ENCODE measurements at places on chromosomes 6 and 20.

GRCh38 chr6:153051801-153052200 is 49.3 kb upstream of the MTRF1L start:
- no peak for DNase-seq

GRCh38 chr20:2467412-2467811 is 3.2 kb downstream of the SNRPB start:
- no peak for DNase-seq

DNA sequence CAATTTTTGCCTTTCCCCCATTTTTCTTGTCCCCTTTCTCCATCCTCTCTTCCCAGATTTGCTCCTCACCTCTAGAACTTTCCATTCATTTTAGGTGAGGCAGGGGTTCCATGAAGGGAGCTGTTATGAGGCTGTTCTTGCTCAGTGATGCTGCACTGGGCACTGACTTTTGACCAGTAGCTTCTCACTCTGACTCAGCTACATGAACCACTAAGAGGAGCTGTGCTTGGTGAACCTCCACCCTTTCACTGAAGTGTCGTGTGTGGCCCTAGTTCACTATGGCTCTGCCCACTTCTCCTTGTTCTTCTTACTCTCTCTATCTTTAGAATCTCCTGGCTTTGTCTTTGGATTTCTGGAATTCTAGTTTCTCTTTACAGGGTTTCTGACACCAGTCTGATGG is 307.1 kb upstream of the RNF24 start:
- no peak for DNase-seq

DNA sequence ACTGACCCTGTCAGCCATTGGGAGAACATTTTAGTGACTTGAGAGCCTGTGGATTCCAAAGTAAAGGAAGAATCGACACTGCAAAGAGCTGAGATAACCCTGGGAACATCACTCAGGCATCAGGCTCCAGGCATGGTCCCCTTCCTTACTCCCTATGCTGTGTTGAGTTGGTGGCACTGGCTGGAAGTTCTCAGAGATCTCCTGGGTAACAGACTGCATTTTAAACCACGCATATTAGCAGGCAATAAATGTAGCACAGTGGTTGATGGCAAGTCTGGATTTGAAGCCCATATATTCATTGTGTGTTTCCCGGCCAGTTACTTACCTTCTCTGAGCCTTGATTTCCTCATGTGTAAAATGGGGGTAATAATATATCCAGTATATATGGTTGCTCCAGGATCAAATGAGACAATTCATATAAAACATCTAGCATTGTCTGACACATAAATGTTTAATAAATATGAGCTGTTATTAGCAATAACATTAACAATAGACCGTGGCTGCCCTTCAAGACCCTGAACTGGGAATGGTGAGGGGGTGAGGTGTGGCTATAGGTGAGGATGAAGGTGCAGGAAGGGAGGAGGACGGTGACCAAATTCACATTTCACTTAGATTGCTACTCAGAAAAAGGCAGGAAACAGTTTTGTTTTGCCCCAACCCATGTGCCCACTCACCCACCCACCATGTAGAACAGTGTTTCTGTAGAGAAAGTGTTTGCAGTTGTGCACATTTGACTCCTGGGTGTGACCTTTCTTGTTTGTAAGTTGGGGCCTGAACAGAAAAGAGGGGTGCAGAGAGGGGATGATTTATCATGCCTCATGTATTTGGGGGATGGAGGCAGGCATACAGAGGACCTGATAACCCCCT is 2.1 kb downstream of the PLCG1 start:
- DNase-seq = peak; percentile 77

- DNase-seq = no peak
Measured at GRCh38 chr6:128808856-128809255, 74.1 kb upstream of the LAMA2 start.

GRCh38 chr6:43125119-43125518 is 46.0 kb upstream of the SRF start:
- no peak for DNase-seq

GRCh38 chr6:145544041-145544440 is 191.3 kb downstream of the EPM2A start:
- no peak for DNase-seq

GRCh38 chr6:17281100-17281496 is at the start of gene RBM24:
RBM24 (plus strand) TSS chr6:17281361; CDS start chr6:17281582, 221 bp downstream.
- peak; percentile 75 for DNase-seq

- no peak for DNase-seq
Measured at GRCh38 chr6:166465671-166466087, 82.9 kb upstream of the MPC1 start.

- DNase-seq = no peak
Measured at GRCh38 chr6:166745801-166746668, 119.0 kb upstream of the RPS6KA2 start.

DNA sequence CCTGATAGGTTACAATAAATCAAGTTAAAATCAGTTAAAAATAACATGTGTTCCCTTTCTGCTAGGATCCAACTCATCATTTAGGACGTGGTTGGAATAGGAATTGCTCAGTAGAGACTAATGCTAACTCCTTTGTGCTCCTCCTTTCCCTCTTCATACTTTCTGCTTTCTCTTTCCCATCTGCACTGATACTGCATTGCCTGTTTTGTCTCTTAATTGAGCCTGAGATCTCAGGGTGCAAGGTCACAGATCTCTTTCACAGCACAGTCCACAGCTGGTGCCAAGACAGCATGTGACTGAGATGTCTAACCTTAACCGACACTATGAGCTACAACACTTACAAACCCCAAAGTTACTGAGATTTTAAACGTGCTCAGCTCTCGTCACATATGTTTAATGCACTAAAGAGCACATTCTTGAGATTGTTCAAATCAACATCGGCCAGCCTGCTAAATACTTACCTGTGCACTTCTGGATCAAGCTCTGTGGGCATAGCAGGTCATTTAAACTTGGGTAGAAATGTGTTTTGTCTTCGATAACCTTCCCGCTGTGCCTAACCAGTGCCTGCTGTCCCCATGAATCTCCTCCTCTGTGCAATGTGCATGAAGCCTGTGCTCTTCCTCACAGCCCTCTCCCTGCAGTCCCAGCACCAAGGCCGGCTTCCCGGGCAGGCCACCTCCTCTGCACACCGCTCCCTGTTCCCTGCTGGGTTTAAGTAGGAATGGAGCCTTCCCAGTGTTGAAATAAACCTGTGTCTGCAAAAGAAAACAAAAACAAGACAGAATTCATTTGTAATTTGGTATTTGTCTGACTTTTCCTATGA is 39.6 kb upstream of the AFDN start:
- DNase-seq = no peak

DNA sequence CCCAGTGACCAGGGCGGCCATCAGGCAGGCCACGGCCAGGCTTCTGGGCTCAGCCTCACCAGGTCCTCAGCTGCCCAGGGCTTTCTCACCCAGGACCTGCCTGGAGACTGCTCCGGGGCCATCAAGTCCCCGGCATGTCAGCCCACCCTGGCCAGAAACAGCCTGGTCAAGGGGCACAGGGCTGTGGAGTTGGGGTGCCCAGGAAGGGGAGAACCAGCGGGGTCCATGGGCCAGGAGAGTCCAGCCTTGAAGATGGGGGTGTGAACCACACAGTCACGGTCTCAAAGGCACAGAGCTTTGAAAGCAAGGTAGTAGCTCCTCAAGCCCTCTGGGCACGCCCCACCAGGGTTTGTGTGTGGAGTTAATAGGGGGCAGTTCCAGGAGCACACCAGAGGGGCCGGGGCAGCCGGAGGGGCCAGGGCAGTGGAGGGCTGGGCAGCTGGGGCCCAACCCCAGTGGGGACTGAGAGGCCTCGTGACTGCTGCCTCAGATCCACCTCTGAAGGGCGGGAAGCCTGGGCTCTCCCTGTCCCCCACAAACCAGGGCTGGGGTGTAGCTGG is 48.0 kb upstream of the BHLHE23 start:
- DNase-seq = no peak

GRCh38 chr20:32581839-32582658 is 3.1 kb downstream of the NOL4L start:
- DNase-seq = no peak

DNA sequence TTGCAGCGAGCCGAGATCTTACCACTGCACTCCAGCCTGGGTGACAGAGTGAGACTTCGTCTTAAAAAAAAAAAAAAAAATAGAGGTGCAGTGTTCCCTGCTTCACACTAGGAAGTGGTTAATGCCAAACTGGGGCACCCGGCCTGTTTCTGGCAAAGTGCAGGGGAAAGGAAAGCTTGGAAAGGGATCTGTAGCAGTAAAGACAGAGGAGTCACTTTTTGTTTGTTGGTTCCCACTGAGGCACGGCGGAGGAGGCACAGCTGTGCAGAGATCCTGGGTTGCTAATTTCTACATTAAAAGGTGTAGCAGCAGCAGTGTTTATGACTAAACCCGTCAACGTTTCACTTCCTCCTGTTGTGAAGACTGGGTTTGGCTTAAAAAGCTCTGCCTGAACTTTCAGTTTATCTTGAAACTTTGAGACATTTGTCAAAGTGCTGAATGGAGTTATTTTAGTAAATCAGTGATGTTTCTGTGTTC is 125.6 kb downstream of the CARMIL1 start:
- peak; percentile 79 for DNase-seq

DNA sequence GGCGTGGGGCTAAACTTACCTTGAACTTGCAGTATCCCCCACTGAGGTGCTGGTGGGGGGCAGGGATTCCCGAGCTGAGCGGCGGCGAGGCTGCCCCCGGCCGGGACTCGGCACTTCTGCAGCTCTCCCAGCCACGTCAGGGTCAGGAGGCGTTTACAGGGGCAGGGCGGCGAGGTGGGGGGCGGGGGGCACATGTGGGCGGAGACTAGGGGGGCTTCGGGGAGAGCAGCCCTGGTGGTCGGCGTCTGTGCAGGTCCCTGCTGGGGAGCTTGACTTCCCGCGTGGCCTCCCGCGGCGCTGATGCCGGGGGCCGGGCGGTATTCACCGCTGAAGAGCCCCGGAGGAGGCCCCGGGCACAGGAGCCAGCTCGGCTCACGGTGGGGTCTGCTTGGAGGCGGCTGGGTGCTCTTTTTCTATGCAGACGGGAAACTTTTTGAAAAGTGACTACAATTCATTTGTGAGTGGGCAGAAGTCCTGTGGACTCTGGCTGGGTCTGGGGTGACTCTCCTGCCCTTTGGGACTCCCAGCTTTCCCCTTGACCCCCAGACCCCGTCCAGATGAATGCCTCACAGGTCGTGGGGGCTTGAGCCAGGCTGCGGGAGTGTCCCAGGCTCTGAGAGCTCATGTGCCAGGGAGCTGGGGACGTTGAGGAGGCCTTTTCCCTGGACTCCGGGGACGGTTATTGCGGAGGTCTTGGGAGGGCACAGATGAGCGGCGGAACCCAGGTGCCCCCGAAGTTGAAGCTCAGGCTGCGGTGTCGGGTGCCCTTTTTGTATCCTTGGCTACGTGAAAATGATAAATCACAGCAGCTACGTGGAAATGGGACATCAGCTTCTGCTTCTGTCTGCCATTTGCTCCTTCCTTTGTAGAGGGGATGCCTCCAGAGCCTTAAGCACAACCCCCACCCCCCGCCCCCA is 75.9 kb upstream of the GATA5 start:
- no peak for DNase-seq

GRCh38 chr6:85685713-85686112 is 43.0 kb upstream of the SYNCRIP start:
- no peak for DNase-seq

DNA sequence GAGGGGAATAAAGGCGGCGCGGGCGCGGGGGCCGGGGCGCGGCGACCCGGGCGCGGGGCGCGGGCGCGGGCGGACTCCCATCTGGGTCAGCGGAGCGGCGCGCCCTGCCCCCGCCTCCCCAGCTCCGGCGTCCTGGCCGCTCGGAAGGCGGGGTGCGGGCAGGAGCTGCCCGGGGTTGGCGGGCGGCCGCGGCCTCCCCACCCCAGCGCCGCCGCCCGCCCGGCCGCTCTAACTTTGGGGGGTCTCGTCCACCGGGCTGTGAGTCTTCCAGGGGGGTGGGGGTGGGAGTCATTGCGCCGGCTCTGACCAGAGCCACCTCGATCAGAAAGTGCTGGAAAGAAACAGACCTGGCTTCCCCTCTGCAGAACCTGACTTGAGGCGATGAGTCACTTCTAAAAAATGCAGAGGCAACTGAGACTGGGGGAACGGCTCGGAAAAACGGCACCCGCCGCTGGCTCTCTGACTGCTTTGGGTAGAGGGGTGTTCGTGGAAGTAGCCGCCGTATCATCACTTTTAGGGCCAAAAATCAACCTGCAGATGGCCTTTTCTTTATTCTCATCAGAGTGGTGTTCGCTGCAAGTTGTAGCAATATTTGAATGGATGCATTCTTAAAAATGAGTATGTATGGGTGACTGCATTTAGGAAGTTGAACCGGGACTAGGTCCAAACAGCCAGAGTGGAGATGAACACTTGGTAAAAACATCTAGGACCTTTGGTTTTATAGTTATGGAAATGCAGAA is 667 bp downstream of the CAP2 start:
- peak; percentile 50 for DNase-seq

Measured in activated CD4-positive, alpha-beta T cell treated with anti-CD3 and anti-CD28 coated beads, Interleukin-2, amount 10 ng/mL, durations not matched to agents 24 days and 14 days (primary cell).